Endodermal cell (in vitro differentiated cells): ENCODE measurements at places on chromosomes 7 and 10. TPM values are rescaled to one million over a fixed set of nuclear protein-coding genes. Genes with fewer than 3 reads are reported as not detected.

PLEKHS1 gene
- total RNA-seq: not detected in 3 replicates

GRCh38 chr10:35306852-35307251 is 29.5 kb upstream of the CCNY start:
- H3K27me3 ChIP-seq: no peaks in the 10 kb centered on the region
- H3K27ac ChIP-seq: no peak overlapping the region
- DNase-seq: no peak
- H3K4me3 ChIP-seq: no peak overlapping the region
- no peaks in the 10 kb centered on the region for H3K4me1 ChIP-seq
- no peaks in the 10 kb centered on the region for H3K36me3 ChIP-seq

DNA sequence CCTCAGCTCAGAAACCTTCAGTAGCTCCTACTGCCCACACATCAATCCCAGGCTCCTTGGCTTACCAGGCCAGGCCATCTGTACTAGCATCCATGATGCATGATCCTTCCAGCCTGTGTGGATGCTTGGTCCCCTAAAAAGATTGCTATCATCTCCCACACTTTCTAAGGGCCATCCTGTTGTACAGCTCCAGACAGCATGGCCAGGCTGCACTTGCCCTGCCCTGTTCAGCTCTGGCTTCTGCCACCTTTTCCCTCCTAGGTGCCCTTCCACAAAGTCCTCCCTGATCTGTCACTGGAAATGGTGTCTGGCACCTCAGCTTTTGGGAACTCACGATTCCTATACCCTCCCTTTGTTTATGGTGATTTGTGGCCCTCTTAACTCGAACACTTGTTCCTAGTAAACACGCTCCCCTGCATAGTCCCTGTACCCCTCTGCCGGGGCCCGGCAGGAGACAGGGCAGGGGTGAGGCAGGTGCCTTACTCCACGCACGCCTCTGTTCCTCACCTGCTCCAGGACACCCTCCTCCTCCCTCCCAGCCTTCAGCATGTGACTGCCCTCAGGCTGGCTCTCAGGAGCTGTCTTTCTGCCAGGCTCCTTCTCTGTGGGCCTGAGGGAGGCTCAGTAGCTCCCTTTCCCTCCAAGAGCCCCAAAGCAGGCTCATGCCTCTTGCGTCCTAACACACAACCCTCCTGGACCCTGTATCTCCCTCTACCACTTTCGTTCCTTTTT is 71.8 kb downstream of the CDH23 start:
- H3K4me3 ChIP-seq: no peak overlapping the region
- H3K27ac ChIP-seq: no peak overlapping the region
- no peak for DNase-seq
- H3K27me3 ChIP-seq: no peaks in the 10 kb centered on the region

DNA sequence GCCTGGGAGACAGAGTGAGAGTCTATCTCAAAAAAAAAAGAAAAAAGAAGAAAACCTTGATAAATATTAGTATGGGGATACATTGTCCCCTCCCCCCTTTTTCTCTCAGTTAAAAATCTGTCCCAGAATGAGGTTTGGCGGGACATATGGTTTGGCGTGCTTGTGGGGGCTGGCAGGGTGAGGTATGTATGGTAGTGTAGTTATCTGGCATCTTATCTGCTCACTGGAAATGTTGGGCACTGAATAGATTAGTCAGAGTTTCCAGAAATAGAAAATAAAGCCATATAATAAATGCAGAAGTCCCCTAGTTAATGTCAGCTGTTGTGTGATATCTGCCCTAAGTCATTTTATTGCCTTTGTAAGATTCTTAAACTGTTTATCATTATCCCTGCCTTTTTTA is 397.5 kb upstream of the GALNT17 start:
- no peak overlapping the region for H3K4me3 ChIP-seq
- no peaks in the 10 kb centered on the region for H3K27me3 ChIP-seq
- DNase-seq: no peak
- H3K4me1 ChIP-seq: no peaks in the 10 kb centered on the region

SLC26A5 gene
- 0.27 to 0.53 TPM (median 0.42 TPM) in 3 replicates for total RNA-seq
